Naive thymus-derived CD8-positive, alpha-beta T cell (primary cell): ENCODE measurements at places on chromosomes 6 and 20. TPM values are rescaled to one million over a fixed set of nuclear protein-coding genes. Genes with fewer than 3 reads are reported as not detected.

GRCh38 chr20:32191873-32192272, 15.7 kb downstream of the PLAGL2 start:
- peaks cover 22% of the 10 kb centered on the region for H3K36me3 ChIP-seq
- H3K4me1 ChIP-seq, result peaks cover 41% of the 10 kb centered on the region
- no peaks in the 10 kb centered on the region for H3K27me3 ChIP-seq
- no peak overlapping the region for H3K4me3 ChIP-seq
- no peak for DNase-seq
- H3K27ac ChIP-seq, result peak overlapping the region; percentile 25

PRDM13 gene
- not detected for total RNA-seq

DNAJC5 gene
- 51.8 TPM for total RNA-seq

TINAG gene
- not detected for total RNA-seq
